Activated naive CD4-positive, alpha-beta T cell treated with anti-CD3 and anti-CD28 coated beads, Interleukin-2, amount 10 ng/mL, durations not matched to agents 5 hours and 36 hours (primary cell): ENCODE measurements at places on chromosomes 6 and 20. TPM values are rescaled to one million over a fixed set of nuclear protein-coding genes. Genes with fewer than 3 reads are reported as not detected.

Gene TMC2
- not detected for total RNA-seq

Gene GJA1
- total RNA-seq = not detected

Gene FILIP1
- not detected for total RNA-seq

Gene RNF146
- total RNA-seq = 23.4 TPM

Gene KHDC1L
- not detected for total RNA-seq
